NCI-H524 treated with DMSO at 0.1 percent for 48 hours (cell line): ENCODE measurements at places on chromosomes 5 and 9.

DNA sequence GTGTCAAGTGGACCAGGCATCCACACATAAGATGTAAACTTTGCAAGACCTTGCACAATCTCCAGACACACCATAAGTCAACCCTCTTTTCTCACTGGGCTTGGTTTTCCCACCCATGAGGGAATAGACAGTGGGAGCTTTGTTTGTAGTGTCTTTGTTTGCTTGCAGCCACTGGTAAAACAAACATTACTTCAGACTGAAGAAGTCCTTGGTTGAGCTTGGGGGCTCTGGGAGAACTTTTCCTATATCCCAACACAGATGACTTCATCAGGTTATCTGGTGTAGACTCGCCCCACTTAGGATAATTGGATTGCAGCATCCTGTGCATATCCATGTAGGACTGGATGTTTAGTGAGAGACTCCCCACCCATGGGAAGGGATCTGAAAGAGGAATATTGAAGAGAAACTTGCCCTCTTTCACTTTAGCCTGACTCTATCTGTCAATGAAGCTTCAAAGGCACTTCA is 11.5 kb upstream of the ADGRV1 start:
- no peak for DNase-seq

- no peak for DNase-seq
These were observed 49.4 kb upstream of the SLC25A51 start for GRCh38 chr9:37953206-37953774.

DNA sequence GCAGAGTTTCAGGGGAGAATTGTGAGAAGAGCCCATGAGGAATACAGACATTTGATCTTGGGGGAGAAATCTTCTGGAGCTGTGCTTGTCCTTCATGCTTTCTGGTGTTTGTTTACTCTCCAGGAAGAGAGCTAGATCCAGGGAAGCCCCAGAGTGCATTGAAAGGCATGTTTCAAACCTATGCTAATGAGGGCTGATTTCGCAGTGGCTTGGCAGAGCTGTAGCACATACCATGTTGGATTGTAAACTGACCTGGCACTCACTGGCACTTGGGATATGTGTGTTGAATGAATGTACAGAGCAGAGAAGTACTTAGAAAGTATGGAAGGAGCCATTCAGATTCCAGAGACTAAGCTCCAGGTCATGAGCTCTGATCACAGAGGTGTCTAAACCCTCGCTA is 30.9 kb downstream of the TNFSF8 start:
- no peak for DNase-seq

- no peak for DNase-seq
These were observed 9.1 kb upstream of the ERMP1 start for GRCh38 chr9:5841771-5842573.

GRCh38 chr5:135095052-135095715 is 61.2 kb upstream of the PITX1 start:
- DNase-seq: no peak
